ENCODE measurements at places on chromosomes 12 and 14.

DNA sequence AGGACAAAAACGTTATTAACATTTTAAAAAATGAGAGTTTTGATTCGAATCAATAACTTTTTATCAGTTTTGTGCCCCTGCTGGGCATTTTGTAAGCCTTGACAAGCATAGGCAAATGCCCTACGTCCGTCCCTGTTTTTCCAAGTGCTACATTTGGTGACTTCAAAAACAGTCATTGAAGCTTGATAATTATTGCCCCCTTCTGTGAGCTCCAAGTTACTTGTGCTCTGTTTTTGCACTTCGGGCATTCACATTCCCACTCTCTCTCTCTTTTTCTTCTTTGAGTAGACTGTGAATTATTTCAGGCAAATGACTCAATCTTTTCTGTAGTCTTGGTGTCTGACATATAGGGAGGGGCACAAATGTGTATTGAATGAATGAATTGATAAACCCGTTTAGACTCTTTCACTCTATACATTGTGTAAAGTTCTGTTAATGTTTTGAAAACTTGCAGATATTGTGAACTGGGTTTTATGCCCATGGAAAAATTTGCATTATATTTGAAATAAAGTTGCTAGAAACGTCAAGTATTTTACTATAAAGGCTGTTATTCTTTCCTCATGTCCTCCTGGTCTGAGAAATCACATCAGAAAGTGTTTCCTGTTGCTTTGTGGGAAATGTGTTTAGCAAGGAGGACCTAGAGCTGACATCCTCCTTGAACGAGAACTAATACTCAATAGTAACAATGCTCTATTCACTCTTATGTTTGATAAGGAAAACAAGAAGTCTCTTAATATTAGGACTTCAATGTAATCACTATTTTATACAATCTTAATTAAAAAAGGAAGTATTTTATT is 1.4 kb downstream of the APAF1 start:
- DNase-seq, result no peak

GRCh38 chr14:51353901-51354300 is 113.9 kb downstream of the TMX1 start:
- DNase-seq, result no peak

GRCh38 chr12:130743176-130743575 is 27.1 kb upstream of the RIMBP2 start:
- no peak for DNase-seq

DNA sequence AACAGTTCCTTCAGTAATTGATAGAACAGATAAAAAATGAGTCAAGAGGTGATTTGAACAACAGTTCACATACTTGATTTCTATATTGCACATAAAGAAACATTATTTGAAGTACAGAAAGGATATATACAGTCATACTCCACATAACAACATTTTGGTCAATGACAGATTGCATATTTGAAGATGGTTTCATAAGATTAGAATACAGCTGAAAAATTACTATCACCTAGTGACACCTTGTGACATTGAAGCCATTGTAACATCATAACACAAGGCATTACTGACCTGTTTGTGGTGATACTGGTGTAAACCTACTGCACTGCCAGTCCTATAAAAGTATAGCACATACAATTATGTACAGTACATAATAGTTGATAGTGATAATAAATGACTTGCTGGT is 43.1 kb upstream of the ABCC9 start:
- no peak for DNase-seq

GRCh38 chr12:48817873-48818830 is at the start of gene CACNB3:
Gene CACNB3, plus strand, starts transcription at chr12:48818496. Its CDS starts 434 bp downstream, at chr12:48818930.
- no peak for DNase-seq

DNA sequence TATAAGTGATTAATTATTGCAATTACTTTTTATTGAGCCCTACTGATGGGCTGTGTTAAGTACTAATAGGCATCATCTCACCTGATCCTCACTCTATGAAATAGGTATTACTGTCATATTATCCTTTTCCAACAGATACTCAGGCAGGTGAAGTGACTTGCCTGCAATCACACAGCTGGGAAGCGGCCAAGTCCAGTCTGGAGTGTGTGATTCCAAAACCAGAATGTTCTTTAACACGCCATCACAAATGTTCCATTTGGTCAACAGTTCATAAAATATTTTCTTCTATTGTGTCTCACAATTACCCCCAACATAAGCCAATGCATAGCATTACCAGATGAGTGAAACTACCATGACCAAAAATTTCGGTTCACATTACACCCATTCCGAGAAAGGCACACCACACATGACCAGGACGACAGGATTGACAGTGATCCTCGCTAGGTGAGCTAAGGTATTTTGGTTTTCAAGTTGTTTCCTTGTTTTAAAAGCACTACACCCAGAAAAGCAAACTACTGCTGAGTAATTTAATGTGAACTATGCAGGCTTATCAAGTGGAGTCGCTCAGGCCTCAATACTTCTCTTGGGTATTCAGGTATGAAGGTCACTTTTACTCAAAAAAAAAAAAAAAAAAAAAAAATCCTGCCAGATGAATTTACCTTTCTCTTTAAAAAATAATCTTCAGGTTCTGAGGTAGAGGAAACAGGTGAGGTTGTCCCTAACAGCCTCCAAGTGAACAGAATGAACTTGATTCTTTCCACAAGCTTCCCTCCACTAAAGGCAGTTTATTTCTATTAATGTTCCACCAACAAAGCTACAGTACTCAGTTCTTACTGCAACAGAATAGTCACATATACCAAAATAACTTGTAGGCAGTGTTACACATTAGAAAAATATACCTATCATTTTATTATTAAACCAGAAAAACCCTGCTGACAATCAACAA is 2.4 kb downstream of the VPS37B start:
- DNase-seq, result no peak

DNA sequence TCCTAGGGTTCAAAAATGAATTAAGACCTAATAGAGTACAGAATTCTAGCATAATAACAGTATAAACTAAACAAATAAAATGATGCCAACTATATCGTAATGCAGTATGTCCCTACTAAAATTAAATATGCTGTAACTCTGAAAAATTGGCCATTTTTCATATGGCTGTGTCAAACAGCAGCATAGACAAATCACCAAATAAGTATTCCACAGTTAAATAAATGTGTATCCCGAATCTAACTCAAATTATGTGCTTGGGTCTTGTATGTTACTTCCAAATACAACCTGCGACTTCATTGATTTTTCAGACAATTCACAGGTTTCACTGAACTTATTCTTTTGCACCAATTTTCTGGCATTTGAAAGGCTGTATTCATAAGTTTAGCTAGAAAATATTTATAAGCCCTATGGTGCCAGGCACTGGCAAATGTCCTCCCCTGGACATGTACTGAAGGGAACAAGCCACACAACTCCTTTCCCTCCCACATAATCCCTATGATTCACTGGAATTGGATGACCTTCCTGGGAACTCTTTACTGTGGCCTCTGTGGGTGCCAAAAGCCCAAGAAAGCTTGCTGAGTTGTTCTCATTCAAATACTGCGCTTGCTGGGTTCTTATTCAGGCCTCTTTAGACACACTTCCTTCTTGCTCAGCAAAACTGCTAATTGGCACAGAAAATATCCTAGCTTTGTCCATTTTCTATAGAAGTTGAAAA is 108.8 kb downstream of the KITLG start:
- DNase-seq, result peak; percentile 20

GRCh38 chr12:93978553-93978952 is 169.8 kb upstream of the PLXNC1 start:
- DNase-seq, result peak; percentile 31

GRCh38 chr12:52243856-52244614 is 11.0 kb downstream of the KRT7 start:
- DNase-seq, result peak; percentile 73

DNA sequence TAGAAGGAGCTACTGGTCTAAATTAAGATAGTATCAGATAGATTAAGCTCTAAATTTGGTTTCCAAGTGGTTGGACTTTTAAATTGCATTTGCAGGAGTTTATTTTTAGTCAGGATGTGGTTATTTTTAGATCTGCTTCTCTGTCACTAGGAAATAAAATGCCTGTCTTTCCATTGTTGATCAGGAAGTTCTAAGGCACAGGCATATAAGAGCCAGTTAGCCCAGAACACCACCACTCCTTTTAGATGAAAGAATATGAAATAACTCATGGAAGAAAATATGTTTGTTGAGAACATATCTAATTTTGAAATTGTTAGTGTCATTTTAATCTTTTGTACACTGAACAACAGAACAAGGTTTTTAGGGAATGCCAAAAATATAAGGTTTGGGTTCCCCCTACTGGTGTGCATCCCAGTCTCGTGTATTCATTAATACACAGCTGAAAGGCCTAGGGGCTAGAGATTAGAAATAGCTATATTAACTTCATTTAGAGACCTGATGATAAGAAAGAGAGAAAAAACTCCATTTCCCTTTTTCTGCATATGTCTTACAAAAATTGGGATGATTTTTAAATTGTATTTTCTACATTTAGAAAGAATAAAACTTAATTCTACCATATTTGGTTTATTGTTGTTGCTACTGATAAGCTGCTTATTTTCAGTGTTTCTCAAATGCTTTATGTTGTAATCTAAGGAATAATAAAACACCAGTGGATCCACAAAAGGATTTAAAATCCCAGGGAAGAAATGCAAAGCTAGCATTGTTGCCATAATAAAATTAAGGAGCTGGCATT is 67.2 kb downstream of the RIC8B start:
- peak; percentile 27 for DNase-seq

GRCh38 chr12:124675881-124676713 is 108.7 kb upstream of the NCOR2 start:
- no peak for DNase-seq

DNA sequence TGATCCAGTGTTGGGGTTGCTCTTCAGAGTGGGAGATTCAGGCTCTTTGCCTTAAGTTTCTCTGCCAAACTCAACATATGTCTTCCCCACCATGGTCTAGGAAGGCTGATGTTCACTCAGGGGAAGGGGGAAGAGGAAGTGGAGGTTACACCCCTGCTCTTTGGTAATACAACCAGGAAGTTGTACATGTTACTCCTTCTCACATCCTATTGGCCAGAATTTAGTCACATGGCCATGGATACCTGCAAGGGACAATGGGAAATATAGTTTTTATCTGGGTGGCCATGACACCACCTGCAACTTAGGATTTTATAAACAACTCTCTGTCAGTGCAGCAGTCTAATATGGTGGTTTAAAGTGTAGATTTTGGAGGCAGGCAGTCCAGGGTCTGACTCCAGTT is 150.9 kb downstream of the TBX5 start:
- DNase-seq, result no peak

GRCh38 chr14:97978341-97978740 is 1181.2 kb downstream of the VRK1 start:
- peak; percentile 75 for DNase-seq

DNA sequence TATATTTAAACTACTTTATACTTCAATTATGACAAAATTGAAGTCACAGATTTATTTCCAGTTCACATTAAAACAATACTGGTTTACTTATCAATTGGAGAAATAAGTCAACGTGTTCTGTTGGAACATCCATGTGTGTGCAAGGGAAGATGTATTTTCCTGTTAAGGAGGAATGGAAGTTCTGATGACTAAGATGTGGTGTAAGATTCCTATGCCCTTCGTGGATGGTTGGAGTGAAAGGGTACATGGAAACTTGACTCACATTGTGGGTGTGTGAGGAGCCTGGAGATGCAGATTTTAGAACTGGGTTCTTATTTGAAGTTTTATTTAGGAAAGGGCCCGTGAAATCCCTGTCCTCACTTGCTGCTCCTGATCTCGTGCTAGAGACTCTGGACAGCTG is 95.3 kb downstream of the CATSPERB start:
- no peak for DNase-seq

DNA sequence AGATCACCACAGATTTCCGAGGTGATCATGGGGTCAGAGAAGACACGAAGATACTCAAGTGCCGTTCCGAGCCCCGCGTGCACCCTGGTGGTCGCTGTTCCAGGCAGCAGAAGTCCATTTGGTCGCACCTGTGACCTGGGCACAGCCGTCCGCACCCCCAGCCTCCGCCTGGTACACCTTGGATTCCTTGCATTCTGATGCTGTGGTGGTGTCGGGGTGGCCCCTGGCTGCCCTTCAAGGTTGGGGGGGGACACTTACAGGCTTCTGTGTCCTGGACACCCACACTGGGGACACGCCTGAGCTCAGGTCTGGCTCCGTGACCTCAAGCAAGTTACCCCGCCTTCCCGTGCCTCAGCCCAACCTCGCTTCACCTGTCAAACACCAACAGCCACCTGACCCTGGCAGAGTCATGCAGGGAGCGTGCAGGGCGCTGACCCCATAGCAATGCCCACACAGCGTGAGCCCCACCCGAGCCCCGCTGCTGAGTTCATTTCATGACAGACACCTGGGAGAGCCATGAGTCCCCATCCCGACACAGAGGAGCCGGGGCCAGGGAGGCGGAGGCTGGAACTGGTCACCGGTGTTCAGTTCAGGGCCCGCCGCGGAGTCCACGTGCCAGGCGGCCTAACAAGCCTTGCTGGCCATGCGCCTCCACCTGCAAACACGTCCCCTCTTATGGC is 17.9 kb upstream of the GALNT9 start:
- no peak for DNase-seq

DNA sequence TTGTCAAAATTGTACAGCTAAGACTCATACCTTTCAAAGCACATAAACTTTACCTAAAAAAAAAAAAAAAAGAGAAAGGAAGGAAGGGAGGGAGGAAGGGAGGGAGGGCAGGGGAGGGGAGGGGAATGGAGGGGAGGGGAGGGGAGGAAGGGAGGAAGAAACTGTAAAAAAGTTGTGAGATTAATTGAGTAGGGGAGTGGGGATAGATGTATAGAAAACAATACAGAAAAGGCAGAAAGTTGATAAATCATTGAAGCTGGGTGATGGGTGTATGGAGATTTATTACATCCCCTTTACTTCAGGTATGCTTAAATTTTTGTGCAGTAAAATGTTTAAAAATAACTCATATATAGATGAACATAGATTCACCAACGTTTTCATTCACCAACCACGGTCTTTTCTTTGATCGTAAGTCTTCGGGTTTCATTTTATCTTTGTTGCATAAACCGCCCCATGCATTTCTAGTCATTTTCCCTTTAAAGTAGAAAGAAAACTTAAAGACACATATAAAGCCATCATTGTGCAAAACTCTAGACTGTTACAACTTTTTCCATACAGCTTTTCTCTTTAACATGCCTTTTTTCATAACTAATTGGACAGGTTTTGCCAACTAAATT is 191.2 kb upstream of the KRR1 start:
- DNase-seq, result no peak

GRCh38 chr12:122874081-122874480 is 21.8 kb downstream of the VPS37B start:
- no peak for DNase-seq

DNA sequence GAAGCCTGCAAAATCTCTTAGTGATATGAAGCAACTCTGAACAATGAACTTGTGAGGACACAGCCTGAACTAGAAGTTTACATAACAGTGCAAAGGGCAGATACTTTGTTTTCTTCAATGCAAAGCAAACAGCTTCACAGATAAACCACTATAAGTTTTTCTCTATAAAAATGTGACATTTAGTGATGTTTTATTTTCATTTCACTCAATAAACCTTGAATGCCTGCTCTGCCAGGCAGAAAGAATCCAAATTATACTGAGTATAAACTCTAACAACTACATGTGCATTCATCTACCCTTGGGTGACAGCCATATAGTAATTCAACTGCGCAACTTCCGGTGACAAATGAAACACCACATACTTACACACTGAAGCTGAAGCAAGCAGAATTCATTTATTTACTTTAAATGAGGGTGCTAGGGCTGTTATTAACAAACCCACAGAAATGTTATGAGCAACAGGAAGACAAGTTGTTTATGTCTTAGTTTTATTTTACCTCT is 10.3 kb downstream of the DCP1B start:
- DNase-seq, result peak; percentile 37

- DNase-seq, result no peak
Observed at GRCh38 chr14:104545151-104545941, 34.2 kb upstream of the C14orf180 start.

- DNase-seq, result no peak
Observed at GRCh38 chr12:69360348-69360672, 767 bp downstream of the YEATS4 start.

Measured in fibroblast of skin of left quadriceps (primary cell).